Stimulated activated CD8-positive, alpha-beta memory T cell treated with anti-CD3 and anti-CD28 coated beads, Interleukin-2, amount 100 ng/mL, for 48 hours (primary cell): ENCODE measurements at places on chromosomes 7 and 10.

- DNase-seq: peak; percentile 53
These were observed 2.0 kb downstream of the SRGN start for GRCh38 chr10:69089638-69090599.

DNA sequence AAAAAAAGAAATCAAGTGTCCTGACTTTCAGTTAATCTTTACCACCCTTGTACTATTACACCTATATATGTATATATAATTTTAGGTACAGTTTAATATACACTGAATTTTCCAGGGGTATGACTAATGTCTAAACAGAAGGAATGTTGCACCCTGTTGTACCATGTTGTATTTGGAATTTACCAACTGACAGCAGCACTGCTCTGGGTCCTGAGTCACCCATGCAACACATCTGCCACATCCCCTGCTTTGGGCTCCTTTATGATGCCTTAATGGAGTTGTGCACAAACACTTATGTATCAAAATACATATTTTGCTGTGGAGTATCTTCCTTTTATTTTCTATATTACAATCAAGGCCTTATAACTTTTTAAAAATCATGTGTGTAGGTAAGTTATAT is 21.2 kb downstream of the YAE1 start:
- no peak for DNase-seq

DNA sequence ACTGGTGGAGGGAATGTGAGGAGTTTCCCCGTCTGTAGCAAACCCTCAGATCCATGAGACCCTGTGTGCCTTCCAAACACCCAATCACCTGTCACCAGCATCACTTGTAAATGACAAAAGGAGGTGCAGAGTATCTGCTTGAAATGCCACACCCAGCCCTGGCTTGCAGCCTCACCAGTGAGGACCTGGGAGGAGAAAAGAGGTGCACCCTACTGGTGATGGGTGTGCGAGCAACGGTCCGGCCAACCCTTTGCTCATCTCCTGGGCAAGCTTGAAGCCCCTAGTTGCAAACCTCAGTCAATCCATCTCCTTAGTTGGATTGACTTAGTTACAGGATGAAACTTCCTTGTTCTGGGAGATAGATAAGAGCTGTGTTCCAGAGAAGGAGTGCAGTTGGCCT is 62.4 kb upstream of the WAPL start:
- DNase-seq: no peak

GRCh38 chr10:28754930-28755718 is 77.8 kb downstream of the BAMBI start:
- DNase-seq: no peak
